ENCODE measurements at places on chromosomes 2 and 18.

DNA sequence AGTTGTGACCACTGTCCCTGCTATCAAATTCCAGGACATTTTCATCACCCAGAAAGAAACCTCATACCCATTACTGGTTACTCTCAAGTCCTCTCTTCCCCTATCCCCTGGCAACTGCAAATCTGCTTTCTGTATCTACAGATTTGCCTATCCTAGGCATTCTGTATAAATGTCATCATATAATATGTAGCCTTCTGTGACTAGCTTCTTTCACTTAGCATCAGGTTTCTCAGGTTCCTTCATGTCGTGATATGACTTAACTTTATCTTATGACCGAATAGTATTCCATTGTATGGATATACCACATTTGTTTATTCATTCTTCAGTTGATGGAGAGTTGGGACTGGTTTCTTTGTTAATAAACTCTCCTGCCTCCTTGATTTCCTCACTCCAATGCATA lies 60.5 kb downstream of the PMAIP1 start:
- no peak for DNase-seq

GRCh38 chr2:11387843-11388242 lies 43.4 kb upstream of the ROCK2 start:
- no peak for DNase-seq

GRCh38 chr2:148459377-148459778 lies 185.2 kb upstream of the EPC2 start:
- DNase-seq: no peak

DNA sequence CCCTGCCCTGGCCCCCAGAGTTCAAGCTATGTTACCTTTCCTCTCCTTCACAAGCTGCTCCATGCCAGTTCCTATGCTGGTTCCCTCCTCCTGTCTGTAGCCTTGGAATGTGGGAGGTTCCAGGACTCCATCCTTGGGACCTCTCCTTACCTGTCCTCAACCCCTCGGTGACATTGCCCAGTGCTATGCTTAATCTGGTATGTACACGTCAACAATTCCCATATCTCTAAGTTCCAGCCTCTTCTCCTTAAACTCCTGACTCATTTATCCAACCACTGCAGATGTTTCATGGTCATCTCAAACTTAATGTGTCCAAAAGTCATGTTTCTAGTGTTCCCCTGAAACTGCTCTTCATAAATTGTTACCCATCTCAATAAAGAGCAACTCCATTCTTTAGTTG lies 160.8 kb downstream of the TNS1 start:
- DNase-seq: no peak

- DNase-seq: no peak
These were observed 171.9 kb upstream of the FN1 start for GRCh38 chr2:215607766-215608165.

DNA sequence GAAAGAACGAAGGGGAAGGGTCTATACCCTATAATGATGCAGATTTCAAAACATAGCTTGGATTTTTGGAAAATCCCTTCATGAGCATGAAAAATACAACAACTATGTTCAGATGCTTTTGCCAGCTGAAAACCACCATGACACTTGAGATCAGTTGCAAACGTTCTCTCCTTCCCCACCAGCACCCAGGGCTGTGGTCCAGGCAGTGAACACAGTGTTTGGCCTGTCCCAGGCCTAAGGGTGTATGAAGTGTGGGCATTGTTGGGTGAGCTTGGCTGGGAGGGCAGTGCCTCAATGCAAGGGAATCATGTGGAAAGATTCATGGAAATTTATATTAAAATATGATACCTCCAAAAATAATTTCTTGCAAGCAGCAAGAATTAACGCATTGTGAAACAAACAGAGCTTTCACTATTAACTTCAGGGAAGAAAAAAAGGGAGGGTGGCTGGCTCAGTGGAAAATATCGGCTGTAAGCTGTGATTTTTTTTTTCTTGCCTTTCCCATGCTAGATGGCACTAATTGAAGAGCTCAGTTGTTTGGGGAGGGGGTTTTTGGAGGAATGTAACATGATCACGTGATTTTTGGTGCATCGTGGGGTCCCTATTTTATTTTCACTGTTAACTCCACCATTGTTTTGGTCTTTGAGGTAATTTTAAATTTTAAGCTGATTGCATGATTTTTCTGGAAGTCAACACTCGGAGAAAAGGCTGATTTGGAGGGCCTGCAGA lies 52.0 kb downstream of the CDC42EP3 start:
- no peak for DNase-seq

GRCh38 chr2:165952741-165953211 lies 800 bp downstream of the TTC21B start:
- no peak for DNase-seq

DNA sequence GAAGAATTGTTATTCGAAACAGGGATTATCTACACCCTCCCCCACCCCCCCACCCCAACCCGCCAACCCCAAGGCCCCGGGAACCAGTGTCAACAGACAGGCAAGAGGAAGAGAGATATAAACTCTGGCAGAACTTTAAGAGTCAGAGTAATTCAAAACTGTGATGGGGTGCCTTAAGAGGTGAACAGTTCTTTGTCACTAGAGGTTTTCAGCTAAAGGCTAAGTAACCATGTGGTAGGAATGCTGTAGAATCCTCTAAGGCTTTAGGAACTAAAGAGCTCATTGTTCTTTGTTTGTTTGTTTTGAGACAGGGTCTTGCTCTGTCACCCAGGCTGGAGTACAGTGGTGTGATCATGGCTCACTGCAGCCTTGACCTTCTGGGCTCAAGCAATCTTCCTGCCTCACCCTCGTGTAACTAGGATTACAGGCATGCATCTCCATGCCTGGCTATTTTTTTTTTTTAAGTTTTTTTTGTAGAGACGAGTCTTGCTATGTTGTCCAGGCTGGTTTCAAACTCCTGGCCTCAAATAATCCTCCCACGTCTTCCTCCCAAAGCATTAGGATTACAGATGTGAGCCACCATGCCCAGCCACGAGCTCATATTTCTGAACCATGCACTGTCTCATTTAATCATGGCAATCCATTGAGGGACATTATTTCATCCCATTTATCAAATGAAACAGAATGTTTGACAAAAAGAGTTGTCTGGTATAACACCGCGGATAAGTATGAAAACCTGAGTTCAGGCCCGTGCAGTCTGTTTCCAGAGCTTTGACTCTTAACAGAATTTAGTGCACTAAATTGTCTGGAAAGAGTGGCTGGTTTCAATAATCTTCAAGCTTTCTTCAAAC lies 20.8 kb upstream of the TMEM17 start:
- DNase-seq: no peak

- no peak for DNase-seq
These were observed 304.0 kb downstream of the ARHGAP15 start for GRCh38 chr2:143433251-143433650.

DNA sequence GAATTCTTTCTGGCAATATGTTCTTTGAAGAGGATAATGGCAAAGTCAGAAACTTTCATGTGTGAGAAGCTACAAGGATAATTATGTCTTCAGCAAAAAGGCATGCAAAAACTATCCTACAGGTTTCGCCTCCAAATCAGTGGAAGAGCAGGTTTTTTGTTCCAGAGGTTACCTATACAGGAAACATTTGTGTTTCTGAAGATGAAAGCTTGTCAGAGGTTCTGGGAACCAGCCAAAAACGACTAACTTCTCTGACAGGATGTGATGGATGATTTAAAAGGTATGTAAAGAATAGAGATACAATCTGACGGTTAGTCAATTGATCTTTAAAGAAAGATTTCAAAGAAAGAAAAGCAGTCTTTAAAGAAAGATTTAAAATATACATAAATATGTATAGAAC lies 37.6 kb downstream of the RND3 start:
- DNase-seq: no peak

- no peak for DNase-seq
These were observed 42.3 kb downstream of the TMEM178A start for GRCh38 chr2:39708003-39708402.

DNA sequence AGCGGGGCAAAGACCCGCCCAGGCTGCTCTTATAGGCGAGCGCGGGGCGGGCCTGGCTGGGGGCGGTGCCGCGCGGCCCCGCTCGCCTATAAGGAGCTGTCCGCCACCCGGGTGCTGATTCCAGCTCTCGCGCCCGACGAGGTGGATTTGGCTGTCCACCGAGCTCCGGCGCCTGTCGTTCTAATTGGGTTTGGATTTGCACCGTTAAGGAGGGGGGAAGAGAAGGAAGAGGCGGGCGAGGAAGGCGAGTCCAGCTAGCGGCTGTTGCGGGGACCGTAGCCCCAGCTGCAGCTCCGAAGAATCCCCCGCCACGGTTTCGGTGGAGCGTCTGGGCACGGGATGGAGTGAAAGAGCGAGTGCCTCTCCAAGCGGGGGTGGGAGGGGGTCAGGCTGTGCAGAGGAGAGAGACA lies at the start of gene CNTNAP5:
Gene CNTNAP5, plus strand, starts transcription at position 117 of the 410 bp plus-strand sequence. CDS start 364 bp downstream, outside the sequence.
- DNase-seq: no peak
